ENCODE measurements at places on chromosomes 2 and 18.

DNA sequence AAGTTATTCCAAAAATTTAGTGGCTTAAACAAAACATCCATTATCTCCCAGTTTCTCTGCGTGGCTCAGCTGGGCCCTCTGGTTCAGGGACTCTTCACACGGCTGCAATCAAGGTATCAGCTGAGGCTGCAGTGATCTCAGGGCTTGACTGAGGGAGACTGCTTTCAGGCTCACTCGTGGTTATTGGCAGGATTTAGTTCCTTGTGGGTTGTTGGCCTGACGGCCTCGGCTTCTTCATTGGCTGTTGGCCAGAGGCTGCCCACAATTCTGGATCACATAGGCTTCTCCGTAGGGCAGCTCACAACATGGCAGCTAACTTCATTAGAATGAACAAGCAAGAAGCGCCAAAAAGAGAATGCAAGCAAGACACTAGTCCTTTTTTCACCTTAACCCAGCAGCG, 90.1 kb downstream of the ABI2 start:
- no peak for DNase-seq

DNA sequence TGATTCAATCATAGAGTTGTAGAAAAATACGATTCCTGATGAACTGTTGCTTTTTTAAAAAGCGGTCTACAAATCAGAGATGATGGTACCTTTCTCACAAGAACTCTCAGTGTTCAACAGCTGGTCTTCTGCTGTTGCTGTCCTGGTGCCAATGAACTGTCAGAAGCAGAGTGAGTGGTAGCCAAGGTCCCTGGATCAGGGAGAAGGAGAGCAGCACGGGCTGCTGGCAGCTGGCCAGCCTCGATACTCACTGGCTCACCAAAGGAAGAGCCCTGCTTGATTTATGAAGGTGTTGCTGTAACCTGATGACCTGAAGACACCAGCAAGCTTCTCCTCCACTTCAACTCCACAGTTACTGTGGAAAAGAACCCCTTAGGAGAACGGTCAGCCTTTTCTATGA, 300.8 kb upstream of the SOX11 start:
- DNase-seq: no peak

GRCh38 chr2:148906124-148906523, 31.1 kb downstream of the KIF5C start:
- no peak for DNase-seq

- no peak for DNase-seq
These were observed 129.0 kb upstream of the PARD3B start for GRCh38 chr2:204416236-204416635.

- peak; percentile 21 for DNase-seq
These were observed 33.8 kb downstream of the SMC6 start for GRCh38 chr2:17719562-17720371.

DNA sequence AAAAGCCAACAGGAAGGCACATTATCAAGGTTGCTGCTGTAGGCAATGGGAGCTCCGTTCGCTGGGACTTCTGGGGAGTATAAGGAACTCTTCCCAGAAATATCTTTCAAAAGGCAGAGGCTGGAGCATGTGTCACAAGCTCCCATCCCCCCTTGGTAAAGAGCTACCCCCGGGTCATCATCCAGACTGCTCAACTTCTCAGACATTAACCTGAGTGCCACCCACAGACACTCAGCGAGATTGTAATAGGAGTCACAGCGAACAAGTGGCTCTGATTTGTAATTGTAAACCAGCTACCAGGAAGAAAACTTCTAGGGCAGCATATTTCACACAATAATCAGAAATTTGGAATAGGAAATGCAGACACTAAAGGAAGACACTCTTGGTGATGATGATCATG, 290.2 kb upstream of the PARD3B start:
- DNase-seq: no peak

- no peak for DNase-seq
These were observed 11.1 kb downstream of the MSGN1 start for GRCh38 chr2:17827316-17827715.

DNA sequence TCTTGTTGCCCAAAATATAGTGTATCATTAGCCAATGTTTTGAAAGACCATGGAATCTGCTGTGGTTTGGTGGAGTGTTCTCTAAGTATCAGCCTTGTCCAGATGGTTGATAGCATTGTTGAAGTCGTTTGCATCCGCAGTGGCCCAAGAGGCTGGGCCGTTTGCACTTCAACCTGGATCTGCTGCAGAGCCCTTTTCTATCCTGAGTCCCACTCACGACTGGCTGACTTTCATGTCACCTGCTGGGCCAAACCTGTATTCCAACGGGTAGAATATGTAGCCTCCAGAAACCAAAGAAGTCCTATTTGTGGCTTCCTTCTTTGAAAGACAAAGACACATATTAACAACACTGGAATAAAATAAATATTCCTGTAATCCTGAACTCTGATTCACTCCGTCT, 1154.1 kb downstream of the RPIA start:
- no peak for DNase-seq

DNA sequence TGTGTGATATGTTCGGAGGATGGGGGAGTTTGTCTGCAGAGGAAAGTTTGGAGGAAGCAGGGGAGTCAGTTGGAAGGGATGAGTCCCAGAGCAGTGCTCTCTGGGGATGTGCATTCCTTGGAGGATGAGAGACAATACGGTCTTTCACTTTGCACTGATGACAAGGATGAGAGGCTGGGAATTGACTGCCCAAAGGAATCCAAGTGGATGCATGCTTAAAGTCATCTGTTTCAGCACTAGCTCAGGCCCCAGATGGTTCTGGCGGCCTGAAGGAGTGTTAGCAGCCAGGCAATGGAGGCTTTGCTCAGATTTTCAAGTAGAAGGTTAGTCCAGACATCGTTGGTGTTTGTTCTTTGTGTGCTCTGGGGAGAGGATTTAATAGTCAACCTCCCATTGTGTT, 100.2 kb downstream of the CRIM1 start:
- DNase-seq: no peak

DNA sequence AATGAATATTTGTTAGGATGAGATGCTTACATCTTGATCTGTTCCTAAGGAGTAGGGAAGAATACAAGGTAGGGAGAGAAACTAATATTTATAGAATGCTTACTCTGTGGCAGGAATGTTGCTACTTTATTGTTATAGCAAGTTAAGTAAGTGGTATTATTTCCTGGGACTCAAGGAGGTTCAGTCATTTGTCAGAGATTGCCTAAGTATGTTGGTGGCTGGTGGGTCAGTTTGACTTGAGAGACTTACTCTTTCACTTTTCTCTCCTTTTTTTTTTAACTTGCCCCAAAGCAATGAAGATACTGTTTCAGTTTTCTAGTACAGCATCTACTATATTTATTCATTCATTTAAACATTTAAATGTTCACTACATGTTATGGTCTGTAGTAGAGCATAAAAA, 209.2 kb upstream of the STON1 start:
- DNase-seq: no peak

GRCh38 chr2:204473224-204473623, 72.1 kb upstream of the PARD3B start:
- no peak for DNase-seq

- no peak for DNase-seq
These were observed 748.2 kb upstream of the CELF4 start for GRCh38 chr18:38313831-38314230.

- DNase-seq: peak; percentile 49
These were observed 3.6 kb upstream of the RNF144A start for GRCh38 chr2:6913415-6914157.

DNA sequence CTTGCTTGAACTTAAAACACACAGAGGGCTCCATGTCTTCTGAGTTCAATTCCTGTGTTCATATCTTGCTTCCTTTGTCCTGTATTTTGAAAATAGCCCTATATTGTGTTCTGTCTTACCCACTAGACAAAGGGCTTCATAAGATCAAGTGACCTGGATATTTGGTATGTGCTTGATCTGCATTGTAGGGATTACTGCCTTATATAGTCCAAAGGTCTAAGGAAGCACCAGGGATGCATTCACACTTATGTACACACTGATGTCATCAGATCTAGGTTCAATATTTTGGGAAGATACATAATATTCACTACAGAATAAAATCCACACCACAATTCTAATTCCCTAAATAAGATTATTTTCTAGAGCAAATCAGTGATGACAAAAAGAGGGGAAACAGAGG, 278.0 kb upstream of the KYNU start:
- no peak for DNase-seq

GRCh38 chr2:234195516-234195915, 145.0 kb downstream of the SPP2 start:
- no peak for DNase-seq

Measured in CD4-positive, alpha-beta T cell treated with Interleukin-21 for 1 hour (primary cell).